Activated CD4-positive, alpha-beta T cell treated with anti-CD3 and anti-CD28 coated beads for 36 hours (primary cell): ENCODE measurements at places on chromosomes 12 and 14. TPM values are rescaled to one million over a fixed set of nuclear protein-coding genes. Genes with fewer than 3 reads are reported as not detected.

DNA sequence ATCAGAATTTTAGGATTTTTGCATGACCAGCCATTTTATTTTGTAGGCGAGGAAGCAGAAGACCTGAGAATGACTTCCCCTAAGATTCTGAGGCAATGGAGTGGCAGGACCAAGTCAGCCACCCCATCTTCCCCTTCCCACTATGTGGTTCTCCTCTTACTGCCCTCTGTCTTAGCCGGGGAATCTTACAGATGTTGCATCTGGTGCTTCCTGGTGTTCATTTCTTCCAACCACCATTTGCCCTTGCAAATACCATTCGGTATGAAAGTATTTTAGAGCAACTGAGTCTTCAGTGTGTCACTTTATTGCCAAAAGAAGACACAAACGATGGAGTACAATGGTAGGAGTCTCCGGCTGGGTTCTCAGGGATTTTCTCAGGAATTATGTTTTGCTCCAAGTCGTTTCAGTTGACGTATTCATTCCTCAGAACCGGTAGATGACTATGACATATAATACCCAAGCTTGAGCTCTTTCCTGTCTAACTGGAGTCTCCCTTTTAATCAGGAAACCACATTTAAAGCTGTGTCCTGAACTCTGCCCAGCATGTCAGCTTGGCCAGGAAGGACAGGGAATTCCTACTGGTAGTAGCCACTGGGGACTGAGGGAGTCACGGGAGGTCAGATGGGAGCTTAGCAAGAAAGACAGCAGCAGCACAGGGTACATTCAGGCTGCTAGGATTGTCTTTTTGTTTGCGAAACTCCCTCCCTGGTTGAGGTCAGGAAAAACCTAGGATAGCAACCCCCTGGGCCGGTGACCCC is 87.0 kb downstream of the SAMD4A start:
- peaks cover 27% of the 10 kb centered on the region for H3K27me3 ChIP-seq
- H3K27ac ChIP-seq = no peak overlapping the region
- no peak for DNase-seq
- no peak overlapping the region for H3K4me3 ChIP-seq

DNA sequence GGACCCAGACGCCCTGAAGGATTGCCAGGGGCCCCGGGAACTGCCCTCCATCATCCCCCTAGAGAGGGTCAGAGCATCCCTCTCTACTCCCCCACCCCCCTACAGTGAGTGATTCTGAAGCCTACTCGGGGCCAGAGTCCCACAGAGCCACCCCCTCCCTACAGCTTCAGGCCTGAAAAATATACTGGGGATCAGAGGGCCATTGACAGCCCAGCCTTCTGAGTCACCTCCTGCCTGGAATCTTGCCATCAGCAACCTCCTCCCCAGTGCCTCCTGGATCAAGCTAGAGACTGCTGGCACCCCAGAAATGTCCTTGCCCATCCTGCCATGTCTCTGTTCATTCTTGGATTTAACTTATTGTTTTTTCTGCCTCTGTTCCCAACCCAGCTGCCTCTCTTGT is 21.7 kb upstream of the MIA2 start:
- no peak overlapping the region for H3K4me3 ChIP-seq
- no peaks in the 10 kb centered on the region for H3K27me3 ChIP-seq
- no peak for DNase-seq
- no peaks in the 10 kb centered on the region for H3K36me3 ChIP-seq
- H3K27ac ChIP-seq = no peak overlapping the region

The AQP2 gene
- not detected for total RNA-seq

GRCh38 chr12:63753743-63754142 is 26.0 kb upstream of the RXYLT1 start:
- DNase-seq = no peak
- no peak overlapping the region for H3K27ac ChIP-seq
- peaks cover 12% of the 10 kb centered on the region for H3K27me3 ChIP-seq

DNA sequence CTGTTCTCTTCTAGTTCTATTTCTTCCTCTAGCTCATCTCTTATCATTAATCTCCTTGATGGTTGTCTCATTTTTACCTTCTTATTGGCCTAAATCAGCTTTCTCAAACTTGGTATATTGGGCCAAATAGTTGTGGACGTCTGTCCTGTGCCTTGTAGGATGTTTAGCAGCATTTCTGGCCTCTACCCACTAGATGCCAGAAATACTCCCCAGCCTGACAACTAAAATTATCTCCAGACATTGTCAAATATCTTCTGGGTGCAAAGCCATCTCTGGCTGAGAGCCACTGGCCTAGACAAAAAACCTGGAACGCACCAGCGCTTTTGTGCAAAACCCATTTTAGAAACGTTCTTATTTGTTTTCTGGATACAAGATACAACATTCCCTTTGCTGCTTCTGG is 38.8 kb upstream of the LRRC10 start:
- no peak overlapping the region for H3K4me3 ChIP-seq
- DNase-seq = no peak
- no peaks in the 10 kb centered on the region for H3K4me1 ChIP-seq
- H3K27me3 ChIP-seq = peaks cover 10% of the 10 kb centered on the region
- no peaks in the 10 kb centered on the region for H3K36me3 ChIP-seq

DNA sequence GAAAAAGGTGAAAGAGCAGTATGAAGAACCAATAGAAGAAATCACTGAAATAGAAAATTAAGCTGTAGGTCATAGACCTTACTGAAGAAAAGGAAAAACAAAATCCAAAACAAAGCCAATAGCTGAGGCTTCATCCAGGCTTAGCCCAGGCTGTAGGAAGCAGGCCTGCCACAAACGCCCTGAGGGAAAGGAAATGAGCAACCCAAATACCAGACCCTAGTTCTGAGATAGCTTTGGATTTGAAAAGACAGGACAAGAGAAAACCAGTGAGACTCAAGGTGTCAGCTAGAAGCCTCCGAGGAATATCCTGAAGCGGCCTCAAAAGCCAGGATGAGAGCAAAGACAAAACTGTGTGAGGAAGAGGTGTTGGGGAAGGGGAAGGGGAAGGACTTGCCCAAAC is 79.2 kb downstream of the FERMT2 start:
- H3K4me3 ChIP-seq = no peak overlapping the region
- no peaks in the 10 kb centered on the region for H3K27me3 ChIP-seq
- no peak for DNase-seq
- no peaks in the 10 kb centered on the region for H3K36me3 ChIP-seq
- no peaks in the 10 kb centered on the region for H3K4me1 ChIP-seq
- no peak overlapping the region for H3K27ac ChIP-seq

DNA sequence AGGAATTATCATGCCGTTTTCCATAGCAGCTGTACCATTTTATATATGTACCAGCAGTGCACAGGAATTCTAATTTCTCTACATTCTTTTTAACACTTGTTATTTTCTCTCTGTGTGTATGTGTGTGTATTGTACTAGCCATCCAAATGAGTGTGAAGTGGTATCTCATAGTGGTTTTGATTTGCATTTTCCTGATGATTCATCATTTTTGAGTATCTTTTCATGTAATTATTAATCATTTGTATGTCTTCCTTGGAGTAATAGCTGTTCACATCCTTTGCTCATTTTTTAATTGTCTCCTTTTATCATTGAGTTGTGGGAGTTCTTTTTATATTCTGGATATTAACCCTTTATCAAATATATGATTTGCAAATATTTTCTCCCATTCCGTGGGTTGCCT is 95.6 kb upstream of the MANSC4 start:
- DNase-seq = no peak
- H3K27ac ChIP-seq = no peak overlapping the region
- peaks cover 8% of the 10 kb centered on the region for H3K4me1 ChIP-seq
- no peak overlapping the region for H3K4me3 ChIP-seq

GRCh38 chr12:53739214-53740129 is 12.2 kb upstream of the CALCOCO1 start:
- peak overlapping the region; percentile 22 for H3K4me3 ChIP-seq
- H3K27me3 ChIP-seq = peaks cover 33% of the 10 kb centered on the region
- no peaks in the 10 kb centered on the region for H3K36me3 ChIP-seq
- no peak for DNase-seq
- peaks cover 14% of the 10 kb centered on the region for H3K4me1 ChIP-seq

The DAO gene
- total RNA-seq = not detected

The PPM1H gene
- not detected for total RNA-seq

GRCh38 chr14:23729720-23730387 is 93.7 kb downstream of the DHRS2 start:
- peaks cover 11% of the 10 kb centered on the region for H3K27me3 ChIP-seq
- H3K4me3 ChIP-seq = no peak overlapping the region
- no peaks in the 10 kb centered on the region for H3K4me1 ChIP-seq

The OAS1 gene
- total RNA-seq = 50.5 TPM

GRCh38 chr12:113862590-113863454 is 103.3 kb downstream of the RBM19 start:
- H3K27ac ChIP-seq = no peak overlapping the region
- peaks cover 17% of the 10 kb centered on the region for H3K4me1 ChIP-seq
- peaks cover 19% of the 10 kb centered on the region for H3K36me3 ChIP-seq
- no peak overlapping the region for H3K4me3 ChIP-seq
- H3K27me3 ChIP-seq = no peaks in the 10 kb centered on the region

The KRT85 gene
- total RNA-seq = not detected

The MEG3 gene
- not detected for total RNA-seq

DNA sequence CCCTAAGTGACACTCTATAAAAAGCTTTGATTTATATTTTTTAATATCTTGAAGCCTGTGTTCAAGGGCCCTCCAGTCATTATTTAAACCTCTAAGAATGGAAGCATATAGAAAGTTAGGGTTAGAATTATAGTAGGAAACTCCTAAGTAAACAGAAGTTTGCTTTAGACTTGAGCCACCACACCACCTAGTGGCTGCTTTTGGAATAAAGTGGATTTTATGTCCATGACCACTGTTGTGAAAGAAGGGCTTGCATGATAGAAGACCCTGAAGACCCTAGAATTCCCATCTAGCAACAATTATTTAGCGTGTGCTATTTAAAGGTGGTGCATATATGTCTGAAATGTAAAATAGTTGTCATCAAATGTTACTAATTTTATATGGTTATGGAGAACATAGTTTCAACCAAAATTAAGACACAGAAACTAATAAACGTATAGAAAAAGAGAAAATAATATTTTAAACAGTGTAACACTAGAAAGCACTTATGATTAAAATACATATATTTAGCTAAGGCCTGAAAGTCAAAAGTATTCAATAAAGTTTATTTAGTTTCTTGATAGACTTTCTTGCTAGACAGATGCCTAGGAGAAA is 21.3 kb downstream of the LRRIQ1 start:
- H3K27ac ChIP-seq = no peak overlapping the region
- no peaks in the 10 kb centered on the region for H3K36me3 ChIP-seq
- H3K4me1 ChIP-seq = no peaks in the 10 kb centered on the region
- no peak overlapping the region for H3K4me3 ChIP-seq
- peak; percentile 40 for DNase-seq

DNA sequence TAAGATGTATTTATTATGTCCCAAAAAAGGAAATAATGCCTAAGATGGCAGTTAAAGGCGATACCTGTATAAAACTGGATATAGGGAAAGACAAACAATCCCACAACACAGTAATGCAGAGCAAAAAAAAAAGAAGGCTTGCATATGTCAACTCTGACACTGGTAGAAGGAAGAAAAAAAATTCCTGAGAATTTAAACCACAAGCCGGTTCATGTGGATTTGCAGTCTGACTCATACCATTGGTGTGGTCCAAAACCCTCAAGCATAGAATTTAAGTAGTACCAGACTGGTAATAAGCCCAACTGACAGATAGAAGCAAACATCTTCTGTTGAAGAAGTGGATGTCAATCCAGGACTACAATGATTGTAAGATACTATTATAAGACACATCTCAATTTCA is 7.2 kb downstream of the DNAI7 start:
- H3K4me3 ChIP-seq = no peak overlapping the region
- no peak for DNase-seq
- no peaks in the 10 kb centered on the region for H3K27me3 ChIP-seq
- H3K36me3 ChIP-seq = no peaks in the 10 kb centered on the region
- H3K27ac ChIP-seq = no peak overlapping the region
